ENCODE measurements at places on chromosomes 7 and 10.

- no peak for DNase-seq
Observed at GRCh38 chr10:44668336-44668735, 242.8 kb upstream of the TMEM72 start.

DNA sequence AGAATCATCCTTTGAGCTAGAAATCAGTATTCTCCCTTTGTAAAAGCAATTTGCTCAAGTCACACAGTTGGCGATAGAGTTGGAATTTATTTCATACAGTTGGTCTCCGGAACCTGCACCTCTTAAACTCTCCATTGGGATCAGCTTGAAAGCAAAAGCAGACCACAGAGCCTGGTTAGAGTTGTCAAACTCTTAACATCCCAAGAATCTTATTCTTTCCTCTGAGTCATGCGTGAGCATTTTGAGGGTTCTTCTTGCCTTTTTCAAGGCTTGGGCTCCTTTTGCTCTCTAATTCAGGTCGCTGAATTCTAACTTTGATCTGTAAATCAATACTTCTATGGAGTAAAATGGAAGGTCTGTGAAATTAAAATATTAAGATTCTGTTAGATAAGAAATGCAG is 19.6 kb upstream of the SCIN start:
- peak; percentile 49 for DNase-seq

DNA sequence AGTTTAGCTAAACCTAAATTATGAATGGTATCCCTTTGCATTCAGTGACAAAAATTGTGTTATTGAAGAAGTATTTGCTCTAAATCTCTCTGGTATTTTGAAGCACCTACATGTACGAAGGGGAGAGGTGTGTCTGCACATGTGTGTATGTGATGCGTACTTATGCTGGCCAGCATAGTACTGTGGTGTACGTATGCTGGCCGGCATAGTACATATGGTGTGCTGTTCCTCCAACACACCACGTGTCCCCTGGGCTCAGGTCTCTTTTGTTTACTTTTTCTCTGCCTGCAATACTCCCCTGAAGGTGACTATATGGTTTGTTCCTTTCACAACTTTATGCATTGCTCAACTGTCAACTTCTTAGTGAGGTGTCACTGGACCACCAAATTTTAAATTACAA is 360.3 kb downstream of the CRPPA start:
- DNase-seq: no peak

- no peak for DNase-seq
Observed at GRCh38 chr10:4080225-4080805, 295.3 kb upstream of the KLF6 start.

GRCh38 chr7:4711093-4711492 is 29.0 kb downstream of the FOXK1 start:
- no peak for DNase-seq
